ENCODE measurements at places on chromosomes 2 and 18. TPM values are rescaled to one million over a fixed set of nuclear protein-coding genes. Genes with fewer than 3 reads are reported as not detected.

DNA sequence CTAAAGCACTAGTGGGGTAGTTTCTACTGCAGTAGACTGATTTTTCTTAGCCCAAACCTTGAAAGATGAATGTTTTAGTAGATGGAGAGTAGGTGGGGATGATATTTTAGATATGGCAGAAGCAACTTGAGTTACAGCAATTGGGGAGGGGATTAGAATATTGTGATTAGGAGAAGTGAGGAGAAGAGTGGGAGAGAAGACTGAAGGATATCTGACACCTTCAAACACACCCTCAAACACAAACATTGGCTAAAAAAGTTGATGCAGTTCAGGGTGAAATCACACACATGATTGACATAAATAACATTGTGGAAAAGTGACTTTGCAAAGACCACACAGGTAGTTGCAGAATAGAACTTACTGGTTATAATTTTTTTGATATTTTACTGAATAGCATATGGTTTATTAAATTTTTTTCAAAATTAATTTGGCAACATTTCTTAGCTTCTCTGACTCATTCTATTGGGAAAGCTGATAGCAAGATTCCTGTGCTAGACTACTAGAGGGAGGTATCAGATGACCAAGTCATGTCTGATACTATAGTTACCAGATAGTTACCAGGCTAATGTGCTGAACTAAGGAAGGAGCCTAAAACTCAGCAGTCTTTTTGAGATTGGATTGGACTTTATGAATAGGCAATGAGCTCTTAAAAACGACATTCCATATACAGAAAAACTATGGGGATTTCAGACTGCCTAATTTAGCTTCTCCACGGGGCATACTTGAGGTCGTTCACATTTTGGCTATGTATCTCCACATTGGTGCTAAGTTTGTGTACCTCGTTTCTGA is 73.0 kb downstream of the ACTR3 start:
- DNase-seq, result no peak

DNA sequence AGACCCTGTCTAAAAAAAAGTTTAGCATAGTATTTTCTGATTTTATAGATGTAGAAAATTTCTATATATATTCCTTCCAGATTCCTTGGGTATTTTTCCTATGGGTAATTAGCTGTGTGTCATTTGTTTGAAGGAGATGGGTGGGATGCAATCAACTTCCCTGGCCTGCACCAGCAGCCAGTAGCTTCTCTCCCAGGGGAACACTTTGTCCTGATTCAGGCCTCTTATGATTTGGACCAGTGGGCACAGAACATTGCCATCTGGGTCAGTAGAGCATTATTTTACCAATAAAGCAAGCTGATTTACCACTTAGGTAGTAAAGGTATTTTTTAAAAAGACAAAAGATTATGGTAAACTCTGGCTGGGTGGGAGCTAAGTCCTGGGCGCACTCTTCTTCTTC is 26.9 kb downstream of the UBE2F start:
- no peak for DNase-seq

GRCh38 chr2:31127931-31128330 is 10.3 kb downstream of the GALNT14 start:
- no peak for DNase-seq

DNA sequence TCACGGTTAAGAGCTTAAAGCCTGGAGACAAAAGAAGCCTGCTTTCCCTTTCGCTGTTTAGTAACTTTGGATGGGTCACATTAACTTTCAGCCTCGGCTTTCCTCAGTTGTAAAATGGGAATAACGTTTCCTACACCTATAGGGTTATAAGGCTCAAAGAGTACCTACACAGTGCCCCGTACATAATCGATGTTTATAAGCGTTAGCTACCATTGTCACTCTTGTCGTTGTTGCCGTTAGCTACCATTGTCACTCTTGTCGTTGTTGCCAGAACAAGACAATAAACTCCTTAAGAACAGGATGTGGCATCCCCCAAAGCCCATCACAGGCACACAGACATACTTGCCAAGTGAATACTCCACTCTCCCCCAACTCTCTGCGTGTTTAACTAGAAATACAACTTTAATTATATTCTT is 901 bp upstream of the MFSD6 start:
- no peak for DNase-seq

DNA sequence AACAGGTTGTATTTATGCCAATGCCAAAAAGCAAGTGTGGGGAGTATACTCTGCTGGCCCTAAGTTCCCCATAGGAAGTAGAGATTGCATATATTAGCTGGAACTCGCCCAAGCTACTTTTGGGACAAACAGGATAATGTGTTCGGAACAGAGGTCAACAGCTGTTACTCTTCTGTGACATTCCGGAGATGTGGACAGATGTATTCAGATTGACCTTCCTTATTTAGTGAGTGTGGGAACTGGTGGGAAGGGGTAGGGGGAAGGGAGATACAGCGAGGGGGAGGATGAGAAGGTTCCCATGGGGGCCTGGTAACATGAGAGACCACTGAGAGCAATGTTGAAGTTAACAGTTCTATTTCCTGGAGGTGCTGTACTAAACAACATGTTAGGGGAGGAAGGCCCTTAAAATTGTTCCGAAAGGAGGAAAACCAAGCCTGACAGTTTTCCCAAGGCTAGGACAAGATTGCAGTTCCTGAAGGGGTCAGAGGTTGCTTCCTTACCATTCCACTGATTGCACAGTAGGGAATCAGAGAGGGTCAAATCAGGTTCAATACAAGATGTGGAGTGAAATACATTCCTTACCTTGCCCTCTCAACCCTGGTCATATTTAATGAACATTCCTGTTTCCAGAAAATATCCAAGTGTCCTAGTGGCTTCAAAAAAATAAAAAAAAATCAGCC is 14.3 kb upstream of the CD28 start:
- peak; percentile 91 for DNase-seq

DNA sequence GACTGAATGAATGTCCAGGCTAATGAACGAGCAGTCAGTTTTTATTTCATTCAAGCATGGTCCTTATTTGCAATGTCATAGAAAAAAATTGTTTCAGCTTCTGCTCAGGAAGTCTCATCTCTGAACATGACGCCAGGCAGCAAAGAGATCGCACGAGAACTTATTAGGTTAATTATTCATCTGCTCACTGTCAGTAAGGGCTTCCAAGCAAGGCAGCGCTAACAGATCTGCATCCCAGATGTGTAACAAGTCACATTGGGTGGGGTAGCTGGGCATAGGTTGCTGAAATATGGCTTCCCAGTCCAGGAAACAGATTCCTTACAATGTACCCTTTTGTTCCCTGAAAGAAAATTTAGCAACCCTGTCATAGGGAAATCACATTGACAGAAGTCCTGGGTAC is 63.5 kb downstream of the ANKRD44 start:
- DNase-seq, result no peak

DNA sequence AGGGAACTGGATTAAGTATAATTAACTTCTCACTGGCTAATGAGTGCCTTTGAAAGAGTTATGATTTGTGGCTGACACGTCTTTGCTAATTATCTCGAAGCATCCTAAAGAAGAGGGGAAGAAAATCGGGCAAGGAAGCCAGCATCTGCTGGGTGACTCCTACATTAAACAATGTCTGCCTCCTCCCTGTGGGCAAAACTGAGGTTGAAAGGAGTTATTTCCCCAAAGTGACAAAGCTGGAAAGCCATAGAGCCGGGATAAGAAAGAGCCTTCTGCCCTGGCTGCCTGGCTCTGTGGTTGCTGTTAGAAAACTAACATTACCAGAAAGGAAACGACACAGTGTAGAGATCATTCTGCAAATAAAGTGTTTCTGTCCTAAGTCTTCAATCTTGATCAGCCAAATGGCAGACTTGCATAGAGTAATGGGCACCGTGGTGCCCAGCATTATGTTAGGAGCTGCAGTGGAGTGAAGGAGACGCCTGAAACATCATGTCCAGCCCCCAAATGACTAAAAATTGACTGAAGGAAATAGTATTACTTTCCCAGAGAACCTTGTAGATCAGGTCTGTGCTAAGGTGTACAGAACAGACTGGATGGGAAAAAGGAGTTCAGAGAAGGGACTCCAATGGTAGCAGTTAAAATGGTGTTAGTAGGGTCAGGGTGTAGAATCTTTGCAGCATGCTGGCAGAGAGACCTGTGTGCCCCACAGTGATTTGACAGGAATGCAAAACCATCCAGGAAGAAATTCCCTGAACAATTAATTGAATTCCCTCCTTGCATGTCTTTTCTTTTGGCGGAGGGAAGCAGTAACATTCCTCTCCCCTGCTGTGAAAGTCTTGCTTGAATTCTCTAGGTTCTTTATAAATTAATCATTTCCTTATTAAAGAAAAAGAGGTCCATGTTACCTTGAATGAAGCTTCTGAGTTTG is 44.4 kb downstream of the ALPK2 start:
- peak; percentile 48 for DNase-seq

ABCG5 gene
- total RNA-seq, result not detected

CD207 gene
- total RNA-seq, result under 0.01 TPM

ANKRD30BL gene
- not detected for total RNA-seq
